Nucleus accumbens (tissue), 56 donors: ENCODE measurements at places on chromosomes 7 and 10.

- DNase-seq = no peak
These were observed 26.4 kb upstream of the HERPUD2 start for GRCh38 chr7:35721288-35721687.

DNA sequence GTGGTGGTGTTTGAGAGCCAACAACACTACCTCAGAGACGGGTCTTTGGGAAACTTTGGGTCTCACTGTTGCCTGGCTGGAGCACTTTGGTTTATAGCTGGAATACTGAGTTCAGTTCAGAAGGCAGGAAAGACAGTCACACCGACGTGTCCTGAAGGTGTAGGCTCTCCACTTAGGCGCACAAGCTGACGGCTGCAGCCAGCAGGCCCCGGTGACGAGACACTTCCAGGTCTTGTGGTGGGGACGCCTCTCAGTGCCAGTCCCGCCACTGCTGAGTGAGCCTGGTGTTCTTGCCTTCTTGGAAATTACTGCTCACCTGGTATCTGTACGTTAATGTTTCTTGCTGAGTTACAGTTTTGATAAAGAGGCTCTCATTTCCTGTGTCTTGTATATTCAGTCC lies 74.0 kb downstream of the WDR37 start:
- no peak for DNase-seq

GRCh38 chr10:23432166-23432565 lies 6.7 kb upstream of the OTUD1 start:
- DNase-seq = no peak

GRCh38 chr7:70392877-70393435 lies 739.0 kb upstream of the GALNT17 start:
- DNase-seq = no peak

- DNase-seq = no peak
These were observed 44.4 kb downstream of the CCDC3 start for GRCh38 chr10:12957081-12957480.

- DNase-seq = no peak
These were observed 31.5 kb downstream of the CUL1 start for GRCh38 chr7:148729984-148730733.

DNA sequence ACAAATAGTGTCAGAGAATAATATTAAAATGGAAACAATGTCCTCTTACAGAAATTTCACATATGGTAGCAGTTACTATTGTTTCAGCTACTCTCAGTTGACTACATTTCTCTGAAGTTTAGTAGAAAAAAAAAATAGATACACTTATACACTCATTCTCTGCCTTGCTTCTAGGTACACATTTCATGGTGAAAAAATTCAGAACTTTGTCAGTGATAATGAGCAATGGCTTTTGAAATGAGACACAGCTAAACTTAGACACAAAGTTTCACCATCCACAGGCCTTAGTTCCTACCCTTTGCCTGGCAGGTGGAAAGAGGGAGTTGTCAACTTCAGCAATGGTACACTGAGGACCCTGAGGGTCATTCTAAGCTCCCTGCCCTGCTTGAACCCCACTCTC lies 69.2 kb downstream of the CPVL start:
- no peak for DNase-seq

GRCh38 chr7:46321556-46322205 lies 400.6 kb upstream of the IGFBP3 start:
- no peak for DNase-seq

DNA sequence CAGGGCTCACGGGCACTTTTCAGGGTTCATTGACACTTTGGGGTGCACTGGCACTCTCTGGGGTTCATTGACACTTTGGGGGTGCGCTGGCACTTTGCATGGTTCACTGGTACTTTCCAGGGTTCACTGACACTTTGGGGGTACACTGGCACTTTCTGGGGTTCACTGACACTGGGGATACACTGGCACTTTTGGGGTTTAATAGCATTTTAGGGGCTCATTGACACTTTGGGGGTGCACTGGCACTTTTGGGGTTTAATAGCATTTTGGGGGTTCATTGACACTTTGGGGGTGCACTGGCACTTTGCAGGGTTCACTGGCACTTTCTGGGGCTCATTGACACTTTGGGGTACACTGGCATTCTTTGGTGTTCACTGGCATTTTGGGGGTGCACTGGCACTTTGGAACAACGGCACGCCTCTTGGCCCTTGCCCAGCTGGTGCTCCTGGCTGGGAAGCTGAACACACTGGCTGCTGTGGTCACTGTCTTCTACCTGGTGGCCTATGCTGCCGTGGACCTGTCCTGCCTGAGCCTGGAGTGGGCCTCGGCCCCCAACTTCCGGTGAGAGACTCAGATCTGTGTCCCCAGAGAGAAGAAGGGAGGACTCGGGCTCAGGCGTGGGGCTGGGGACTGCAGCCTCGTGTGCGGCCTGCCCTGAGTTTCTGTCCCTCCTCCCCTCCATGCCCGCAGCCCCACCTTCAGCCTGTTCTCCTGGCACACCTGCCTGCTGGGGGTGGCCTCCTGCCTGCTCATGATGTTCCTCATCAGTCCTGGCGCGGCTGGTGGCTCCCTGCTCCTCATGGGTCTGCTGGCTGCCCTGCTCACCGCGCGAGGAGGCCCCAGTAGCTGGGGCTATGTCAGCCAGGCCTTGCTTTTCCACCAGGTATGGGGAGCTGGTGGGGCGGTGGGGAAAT lies 6.2 kb upstream of the TRIP6 start:
- DNase-seq = no peak

- no peak for DNase-seq
These were observed 155.4 kb downstream of the DIP2C start for GRCh38 chr10:534047-534566.

DNA sequence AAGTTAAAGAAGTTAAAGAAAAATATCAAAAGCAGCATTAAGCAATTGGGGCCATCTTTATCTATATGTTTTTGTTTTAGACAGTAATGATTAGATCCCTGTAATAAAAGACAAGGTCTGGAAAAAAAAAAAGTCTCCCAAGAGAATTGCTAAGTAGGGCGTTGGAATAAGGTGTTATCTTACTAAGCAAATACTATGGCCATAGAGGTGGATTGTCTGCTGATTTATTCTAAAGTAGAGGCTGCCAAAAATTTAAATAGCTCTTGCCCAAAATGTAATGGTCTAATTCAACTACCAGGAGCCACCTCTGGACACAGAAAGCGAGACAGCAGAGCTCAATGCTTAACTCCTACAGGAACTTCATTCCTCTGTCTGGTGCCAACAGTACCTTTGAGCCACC lies 71.6 kb downstream of the HERPUD2 start:
- DNase-seq = no peak

DNA sequence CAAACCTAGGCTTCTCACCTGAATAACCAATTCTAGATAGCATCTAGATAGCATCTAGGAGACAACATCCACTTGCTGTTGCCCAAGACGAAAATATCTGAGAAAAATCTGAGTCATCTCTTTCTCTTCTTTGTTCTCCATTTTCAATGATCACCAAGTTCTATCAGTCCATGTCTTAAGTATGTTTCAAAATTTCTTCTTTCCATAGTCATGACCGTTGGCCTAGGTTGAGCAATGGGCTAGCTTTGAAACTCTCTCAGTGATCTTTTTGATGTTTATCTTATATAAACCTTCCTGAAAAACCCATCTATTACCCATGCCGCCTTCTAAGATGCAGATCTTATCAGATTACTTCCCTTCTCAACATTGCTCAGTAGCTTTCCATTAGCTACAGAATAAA lies 23.4 kb upstream of the CASD1 start:
- DNase-seq = no peak

DNA sequence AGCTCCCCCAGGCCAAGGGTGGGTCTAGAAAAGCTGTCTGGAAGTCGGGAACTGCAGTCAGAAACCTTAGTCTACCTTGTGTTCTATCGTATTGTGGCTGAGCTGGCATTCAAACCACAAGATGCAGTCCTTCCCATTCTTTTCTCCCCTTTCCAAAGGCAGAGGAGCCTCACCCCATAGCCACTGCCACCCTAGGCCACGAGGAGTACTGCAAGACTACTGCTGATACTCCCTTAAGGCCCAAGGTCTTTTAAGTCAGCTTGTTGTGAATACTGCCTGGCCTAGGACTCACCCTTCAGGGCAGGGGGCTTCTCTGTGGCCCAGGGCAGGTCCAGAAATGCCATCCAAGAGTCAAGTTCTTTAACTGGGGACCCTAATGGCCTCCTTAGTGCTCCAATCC lies 214.5 kb upstream of the CNTNAP2 start:
- DNase-seq = no peak

- DNase-seq = no peak
These were observed 1.8 kb downstream of the SLK start for GRCh38 chr10:103968441-103969391.

DNA sequence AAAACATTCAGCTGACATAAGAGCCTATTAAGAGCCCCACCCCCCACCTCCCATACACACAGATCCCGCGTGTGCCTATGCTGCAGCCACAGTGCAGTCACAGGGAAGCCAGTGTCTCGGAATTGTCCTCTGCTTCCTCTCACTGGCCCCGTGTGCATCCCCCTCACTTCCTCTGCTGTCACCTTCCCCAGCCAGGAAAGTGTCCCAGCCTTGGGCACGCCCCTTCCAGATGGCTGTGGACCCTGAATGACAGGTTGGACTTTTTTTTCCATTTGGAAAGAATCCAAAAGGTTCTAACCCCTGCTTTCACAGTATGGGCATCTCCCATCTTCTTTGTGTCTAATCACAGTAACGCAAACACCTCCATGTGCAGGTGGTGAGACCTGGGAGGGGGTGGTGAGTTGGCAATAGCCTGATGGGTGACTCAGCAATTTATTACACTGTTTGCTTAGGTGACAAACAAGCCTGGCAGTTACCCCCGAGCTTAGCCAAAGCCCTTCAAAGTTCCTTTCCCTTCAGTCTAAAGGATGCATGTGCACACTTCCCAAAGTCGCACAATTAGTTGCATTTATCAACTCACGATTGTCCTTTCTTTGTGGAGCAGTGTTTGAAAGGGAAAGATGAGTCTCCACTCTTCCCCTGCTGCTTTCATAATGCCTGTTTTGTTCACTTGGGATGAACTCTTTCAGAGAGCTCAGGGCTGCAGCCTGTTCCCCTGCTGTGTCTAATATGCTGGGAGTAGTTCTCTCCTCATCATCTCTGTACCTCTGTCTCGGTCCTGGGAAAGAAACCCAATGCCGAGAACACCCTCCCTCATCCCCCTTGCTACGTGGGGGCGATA lies 67.5 kb upstream of the EFCAB10 start:
- no peak for DNase-seq

DNA sequence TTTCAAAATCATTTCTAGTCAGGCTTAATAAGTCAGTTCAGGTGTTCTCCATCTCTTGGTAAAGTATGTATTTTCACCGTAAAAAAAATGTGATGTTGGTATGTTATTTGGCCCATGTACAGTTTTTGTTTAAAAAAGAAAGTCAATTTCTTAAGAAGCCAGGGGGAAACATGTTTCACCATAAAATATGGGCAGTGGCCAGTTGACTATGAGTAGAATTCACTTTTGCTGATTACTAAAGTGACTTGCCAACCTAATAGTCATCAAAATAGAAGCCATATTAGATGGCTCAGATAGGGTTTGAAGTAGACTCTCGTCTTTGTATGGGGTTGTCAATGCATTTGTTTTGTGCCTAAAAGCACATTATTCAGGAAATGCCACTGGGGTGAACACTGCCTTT lies 266.3 kb downstream of the BICC1 start:
- DNase-seq = no peak

DNA sequence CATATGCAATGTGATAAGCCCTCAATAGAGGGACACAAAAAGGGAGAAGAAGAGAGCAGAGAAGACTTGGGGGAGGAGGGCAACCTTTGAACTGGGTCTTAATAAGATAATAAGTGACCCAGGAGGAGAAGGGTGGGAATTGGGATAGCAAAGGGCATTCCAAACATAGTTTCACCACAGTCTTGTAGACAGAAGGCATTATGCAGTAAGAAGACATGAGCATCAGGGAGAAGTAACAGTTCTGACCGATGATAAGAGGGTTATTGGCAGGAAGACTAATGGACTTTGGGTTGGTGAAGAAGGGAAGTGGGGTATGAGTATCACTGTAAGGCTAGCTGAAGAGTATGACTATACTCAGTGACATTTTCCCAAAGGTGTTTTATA lies 63.6 kb downstream of the TES start:
- no peak for DNase-seq

GRCh38 chr7:148872188-148872587 lies 11.9 kb downstream of the EZH2 start:
- DNase-seq = no peak

GRCh38 chr10:84511709-84512285 lies 183.4 kb downstream of the CCSER2 start:
- no peak for DNase-seq

DNA sequence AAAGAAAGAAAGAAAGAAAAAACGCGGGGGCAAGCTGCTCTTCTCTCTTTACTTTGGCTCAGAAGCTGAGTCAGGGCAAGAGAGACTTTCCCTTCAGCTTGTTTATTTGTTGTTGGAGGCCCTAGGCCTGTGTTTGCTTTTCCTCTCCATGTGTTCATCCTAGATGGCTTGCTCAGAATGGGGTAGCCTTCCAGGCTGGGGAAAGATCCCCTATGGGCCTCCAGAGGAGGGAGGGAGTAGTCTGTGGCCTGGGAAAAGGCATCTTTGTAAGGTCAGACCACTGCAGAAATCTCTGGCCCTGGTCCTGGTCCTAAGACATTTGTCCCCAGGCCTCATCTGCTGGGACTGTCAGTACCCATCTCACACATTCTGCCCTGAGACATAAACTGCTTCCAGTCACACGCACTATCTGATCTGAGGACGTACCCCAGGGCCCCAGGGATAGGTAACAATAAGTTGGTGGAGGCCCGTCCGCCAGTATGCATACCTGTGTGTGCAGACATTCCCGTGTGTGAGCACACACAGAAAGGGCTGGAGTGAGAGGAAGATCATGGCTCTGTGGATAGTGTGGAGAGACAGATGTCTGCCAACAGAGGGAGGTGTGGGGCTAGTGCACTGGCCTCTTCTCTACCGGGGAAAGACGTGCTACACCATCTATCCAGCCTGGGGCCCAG lies 4.9 kb upstream of the SCD start:
- peak; percentile 43 for DNase-seq

DNA sequence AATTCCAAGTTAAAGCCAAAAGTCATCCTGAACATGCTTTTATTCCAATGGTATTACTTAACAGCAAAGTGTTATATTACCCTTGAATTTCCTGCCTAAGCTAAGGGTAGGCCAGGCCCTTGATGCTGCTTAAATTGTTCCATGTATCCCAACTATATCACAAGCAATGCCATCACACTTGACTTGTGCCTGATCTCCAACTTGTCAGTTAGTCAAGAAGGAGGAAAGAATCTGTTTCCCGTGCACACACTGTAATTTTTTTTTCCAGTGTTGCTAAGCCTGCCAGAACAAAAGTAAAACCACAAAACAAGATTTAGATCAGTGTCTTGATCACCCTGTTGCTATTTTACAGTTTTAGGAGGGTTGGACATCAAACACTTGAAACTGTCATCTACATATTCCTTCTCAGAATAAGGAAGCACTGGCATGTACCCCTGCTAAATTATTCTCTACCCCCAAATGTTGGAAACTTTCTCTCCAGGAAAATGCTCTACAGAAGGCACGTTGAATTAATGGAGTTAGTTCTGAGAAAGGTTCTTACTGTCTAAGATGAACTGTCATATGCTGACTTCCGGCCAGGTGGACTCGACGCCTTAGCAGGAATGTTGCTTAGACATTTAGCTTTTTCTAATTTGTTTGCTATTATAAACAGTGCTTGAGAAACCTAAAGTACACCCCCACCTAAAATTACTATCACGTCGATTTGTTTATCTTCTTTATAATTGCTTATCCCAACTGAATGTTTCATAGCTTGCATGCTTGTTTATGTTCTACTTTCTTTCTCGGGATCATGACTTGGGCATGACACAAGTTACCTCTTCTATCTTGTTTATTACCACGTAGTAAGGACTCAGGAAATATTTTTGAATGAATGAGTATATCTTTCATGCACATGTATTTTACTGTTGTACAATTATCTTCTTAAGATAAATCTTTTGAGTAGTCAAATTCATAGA lies 105.5 kb upstream of the ZNF438 start:
- no peak for DNase-seq

- no peak for DNase-seq
These were observed 55.7 kb downstream of the IKZF1 start for GRCh38 chr7:50359995-50360925.
